ENCODE measurements at places on chromosomes 1 and 21.

DNA sequence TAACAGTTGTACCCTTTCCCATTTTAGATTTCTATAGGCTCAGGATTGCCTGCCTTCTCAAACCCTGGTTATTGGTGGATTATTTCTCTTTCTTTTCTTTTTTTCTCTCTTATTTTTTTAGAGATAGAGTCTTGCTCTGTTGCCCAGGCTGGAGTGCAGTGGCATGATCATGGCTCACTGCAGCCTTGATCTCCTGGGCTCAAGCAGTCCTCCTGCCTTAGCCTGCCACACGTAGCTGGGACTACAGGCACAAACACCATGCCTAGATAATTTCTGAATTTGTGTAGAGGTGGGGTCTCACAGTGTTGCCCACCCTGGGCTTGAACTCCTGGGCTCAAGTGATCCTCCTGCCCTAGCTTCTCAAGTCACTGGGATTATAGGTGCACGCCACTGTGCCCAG lies 58.8 kb downstream of the UCK2 start:
- DNase-seq: no peak

DNA sequence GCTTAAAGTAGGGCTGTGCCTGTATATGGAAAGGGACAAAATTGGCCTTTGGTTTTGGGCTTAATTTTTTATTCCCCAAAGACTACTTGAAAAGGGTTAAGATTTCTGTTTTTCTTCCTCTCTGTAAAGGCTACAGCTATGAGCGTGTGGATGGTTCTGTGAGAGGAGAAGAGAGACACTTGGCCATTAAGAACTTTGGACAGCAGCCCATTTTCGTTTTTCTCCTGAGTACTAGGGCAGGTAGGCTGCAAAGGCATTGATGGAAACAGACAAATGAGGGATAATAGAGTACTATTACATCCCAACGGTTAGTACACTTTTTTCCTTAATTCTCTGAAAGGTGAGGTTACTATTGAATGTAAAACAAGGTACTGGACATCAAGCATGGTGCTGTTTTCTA lies 29.6 kb downstream of the CHD1L start:
- no peak for DNase-seq

GRCh38 chr1:150302338-150302737 lies 8.7 kb downstream of the MRPS21 start:
- no peak for DNase-seq

DNA sequence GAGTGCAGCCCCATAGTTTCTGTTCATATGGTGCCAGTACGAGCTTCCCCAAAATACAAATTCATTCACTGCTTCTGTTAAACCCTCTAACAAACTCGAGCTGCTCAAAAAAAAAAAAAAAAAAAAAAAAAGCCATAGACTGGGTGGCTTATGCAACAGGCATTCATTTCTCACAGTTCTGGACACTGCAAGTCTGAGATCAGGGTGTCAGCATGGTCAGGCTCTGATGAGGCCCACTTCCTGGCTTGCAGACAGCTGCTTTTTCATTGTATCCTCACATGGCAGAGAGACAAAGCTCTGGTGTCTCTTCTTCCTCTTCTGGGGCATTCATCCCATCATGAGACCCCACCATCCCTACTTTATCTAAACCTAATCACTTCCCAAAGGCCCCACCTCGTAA lies 121.6 kb downstream of the PTBP2 start:
- no peak for DNase-seq

DNA sequence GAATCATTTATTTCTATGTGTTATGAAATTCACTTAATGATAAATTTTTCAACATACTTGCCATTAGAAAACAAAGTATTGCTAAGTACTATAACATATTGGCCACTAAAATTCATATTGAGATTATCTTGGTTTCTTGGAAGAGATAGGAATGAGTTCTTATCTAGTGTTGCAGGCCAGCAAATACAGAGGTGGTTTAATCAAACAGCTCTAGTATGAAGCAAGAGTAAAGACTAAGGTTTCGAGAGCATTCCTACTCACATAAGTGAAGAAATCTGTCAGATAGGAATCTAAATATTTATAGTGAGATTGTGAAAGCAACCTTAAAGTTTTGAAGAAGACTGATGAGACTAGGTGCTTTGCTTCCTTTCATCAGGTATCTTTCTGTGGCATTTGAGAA lies 37.9 kb upstream of the FOXE3 start:
- no peak for DNase-seq

GRCh38 chr1:157314408-157314807 lies 176.2 kb upstream of the ETV3 start:
- DNase-seq: no peak

DNA sequence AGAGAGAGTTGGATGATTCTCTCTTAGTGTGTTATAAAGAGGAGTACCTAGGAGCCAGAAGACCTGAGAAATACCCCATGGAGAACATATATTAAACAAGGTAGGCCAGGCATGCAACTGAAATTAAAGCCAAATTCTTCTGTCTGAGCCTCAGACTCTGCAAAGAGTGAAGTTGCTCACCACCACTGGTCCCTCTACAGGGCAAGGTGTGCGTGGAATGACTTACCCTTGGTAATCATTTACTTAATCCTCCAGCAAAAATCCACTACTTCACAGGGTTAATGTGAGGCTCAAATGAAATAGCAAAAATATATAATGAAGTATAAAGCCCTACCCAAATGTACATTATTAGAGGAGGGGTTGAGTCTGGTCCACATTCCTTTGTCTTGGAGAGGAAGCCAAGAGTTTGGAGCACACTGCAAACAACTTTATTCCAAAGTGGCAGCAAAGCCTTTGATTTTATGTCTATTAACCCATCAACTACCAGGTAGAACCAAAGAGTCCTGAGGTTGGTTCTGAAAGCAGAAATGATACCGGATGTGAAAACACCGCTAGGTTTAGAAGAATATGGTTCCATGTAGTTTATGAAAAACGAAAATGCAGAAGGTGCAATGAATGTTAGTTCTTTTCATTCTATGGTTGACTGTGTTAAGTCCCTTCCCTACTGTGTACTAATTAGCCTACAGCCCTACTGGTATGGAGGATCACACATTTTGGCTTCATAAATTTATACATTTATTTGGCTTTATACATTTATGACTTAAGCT lies 8.5 kb downstream of the SSR2 start:
- no peak for DNase-seq

GRCh38 chr1:163202833-163203451 lies at the start of gene RGS5:
Gene RGS5, minus strand, starts transcription at chr1:163202916. Its CDS starts 81 bp downstream, at chr1:163202835.
- DNase-seq: no peak

DNA sequence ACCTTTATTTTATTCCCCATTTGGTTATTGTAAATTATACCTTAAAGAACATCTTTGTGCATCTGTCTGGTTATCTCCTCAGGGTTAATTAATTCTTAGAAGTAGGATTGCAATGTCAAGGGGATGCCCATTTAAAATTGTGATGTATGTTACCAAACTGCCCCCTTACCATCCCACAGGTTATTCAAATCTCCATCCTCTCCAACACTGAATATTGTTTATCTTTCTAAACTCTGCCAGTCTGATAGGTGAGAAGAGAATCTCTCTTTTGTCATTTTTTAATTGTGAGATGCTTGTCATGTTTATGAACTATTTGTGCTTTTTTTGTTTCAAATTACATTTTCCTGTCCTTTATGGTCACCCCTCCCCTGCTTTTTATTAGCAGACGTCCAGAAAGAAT lies 55.8 kb downstream of the VWA5B1 start:
- DNase-seq: no peak

All from CD4-positive, alpha-beta T cell treated with Interleukin-15 for 4 hours (primary cell).